ENCODE measurements at places on chromosomes 12 and 14.

- no peak for DNase-seq
These were observed 104.6 kb downstream of the DIP2B start for GRCh38 chr12:50609292-50609874.

DNA sequence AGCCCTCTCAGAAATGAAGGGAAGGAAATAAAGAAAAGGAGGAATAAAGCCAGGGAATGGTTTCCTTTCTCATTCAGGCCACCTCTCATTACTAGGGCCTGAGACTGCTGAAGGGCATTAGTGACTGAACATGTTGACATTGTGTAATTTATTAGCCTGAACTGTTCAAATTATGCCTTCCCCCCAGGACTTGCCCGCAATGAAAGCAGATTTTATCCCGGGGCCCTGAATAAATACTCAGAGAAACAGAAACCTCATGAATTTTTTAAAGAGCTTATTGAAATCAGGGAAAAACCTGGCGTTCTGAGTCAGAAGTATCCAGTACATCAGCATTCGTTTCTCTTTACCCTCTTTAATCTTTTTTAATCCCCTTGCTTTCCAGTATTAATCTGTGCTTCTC is 35.9 kb upstream of the WSCD2 start:
- DNase-seq: no peak

DNA sequence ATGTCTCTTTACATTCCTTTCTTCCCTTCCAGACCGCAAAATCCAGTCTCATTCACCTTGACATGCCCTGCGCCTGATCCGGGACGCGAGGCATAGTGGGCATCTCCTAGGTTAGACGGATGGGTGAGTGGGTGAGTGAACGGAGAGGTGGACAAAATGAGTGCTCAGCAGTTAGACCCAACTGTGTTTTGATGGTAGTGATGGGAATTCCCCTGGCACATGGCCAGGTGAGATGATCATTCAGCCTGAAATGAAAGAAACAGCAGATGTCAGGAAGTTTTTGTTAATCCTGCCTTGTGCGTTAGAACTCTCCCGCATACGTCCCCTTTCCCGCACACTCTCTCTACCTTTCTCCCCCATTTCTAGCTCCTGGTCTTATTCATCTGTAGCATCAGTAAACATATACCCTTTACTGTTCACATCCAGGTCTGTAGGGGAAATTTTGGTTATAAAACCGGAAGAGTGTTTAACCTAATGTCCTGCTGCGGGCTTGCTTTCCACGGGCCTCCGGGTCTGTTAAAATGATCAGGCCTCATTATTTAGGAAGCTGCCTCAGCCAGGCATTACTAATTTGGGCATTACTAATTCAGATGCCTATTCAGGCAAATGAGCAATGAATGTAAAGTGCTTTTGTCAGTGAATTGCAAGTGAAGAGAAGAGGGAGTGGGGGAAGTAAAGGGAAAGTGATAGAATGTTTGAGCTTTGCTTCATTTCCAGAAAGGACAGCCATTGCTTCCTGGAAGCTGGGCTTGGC is 172.8 kb downstream of the ETV6 start:
- peak; percentile 15 for DNase-seq

GRCh38 chr12:14278294-14278953 is 87.1 kb upstream of the ATF7IP start:
- no peak for DNase-seq

GRCh38 chr12:56980268-56980667 is 22.9 kb upstream of the RDH16 start:
- no peak for DNase-seq

DNA sequence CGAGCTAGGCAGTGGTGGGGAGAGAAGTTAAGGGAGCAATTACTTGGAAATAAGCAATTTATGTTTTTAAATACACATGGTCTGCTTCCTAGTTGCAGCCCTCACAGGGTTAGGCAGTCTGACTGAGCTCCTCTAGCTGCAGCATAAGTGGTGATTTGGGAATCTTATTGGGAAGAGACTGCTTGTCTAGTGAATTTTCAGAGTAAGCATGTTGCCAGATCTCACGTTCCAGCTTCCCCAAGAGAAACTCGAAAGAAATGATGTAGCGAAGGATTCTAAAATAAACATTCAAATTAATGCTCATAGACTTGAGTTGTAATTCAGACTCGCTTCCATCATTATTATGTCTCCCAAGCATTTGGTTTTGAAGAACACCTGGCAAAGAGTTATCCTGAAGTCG is 440.2 kb downstream of the ATP23 start:
- DNase-seq: no peak

- peak; percentile 12 for DNase-seq
These were observed 20.1 kb upstream of the AKAP5 start for GRCh38 chr14:64444984-64445845.

DNA sequence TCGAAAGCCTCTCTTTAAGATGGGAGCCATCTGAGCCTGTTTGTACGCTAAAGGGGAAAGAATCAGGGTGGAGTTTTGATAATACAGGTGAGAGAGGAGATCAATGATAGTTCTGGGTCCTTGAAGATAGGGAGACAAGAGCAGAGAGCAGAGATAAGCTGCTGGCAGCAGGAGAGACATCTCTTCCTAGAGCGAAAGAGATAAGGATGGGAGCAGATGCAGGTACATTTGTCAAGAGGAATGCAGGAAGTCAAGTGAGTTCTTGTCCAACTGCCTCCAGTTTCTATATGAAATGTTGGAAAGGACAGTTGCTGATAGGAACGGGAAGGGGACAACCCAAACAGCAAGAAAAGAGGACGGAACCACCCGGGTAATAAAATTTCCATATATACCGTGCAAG is 24.7 kb upstream of the HIF1A start:
- no peak for DNase-seq

- DNase-seq: no peak
These were observed 211.1 kb downstream of the ALG10B start for GRCh38 chr12:38527631-38528030.

DNA sequence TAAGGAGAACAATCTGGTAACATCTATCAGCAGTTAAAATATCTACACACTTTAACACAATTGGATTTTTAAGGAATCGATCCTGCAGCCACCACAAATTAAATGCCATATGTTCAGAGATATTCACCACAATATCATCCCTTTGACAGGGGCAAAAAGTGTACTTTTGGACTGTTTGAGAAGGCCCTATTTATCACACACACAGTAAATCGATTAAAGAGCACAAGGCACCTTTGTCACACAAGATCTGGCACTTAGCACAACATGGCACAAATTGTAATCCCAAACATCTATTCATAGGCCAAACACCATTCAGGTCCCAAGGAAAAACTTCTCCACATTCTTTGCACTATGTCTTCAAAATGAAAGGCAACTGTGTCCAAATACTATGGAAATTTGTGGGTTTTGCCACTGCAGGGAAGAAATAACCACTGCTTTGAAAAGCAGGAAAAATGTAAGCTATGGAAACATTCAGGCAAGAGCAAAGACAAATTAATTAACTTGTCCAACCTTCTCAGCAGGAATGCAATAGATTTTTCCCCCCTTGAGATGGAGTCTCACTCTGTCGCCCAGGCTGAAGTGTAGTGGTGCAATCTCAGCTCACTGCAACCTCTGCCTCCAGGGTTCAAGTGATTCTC is 282.5 kb upstream of the TMPO start:
- DNase-seq: no peak

- no peak for DNase-seq
These were observed 33.3 kb downstream of the GALNT9 start for GRCh38 chr12:132296063-132296462.

GRCh38 chr14:62077676-62078261 is 315.5 kb downstream of the SNAPC1 start:
- DNase-seq: no peak

- DNase-seq: no peak
These were observed 10.6 kb downstream of the SVOP start for GRCh38 chr12:109010259-109010658.

- DNase-seq: no peak
These were observed 33.8 kb downstream of the CACNA2D4 start for GRCh38 chr12:1884651-1885050.

- DNase-seq: no peak
These were observed 33.6 kb downstream of the CMKLR1 start for GRCh38 chr12:108305520-108305919.

All from stimulated activated CD8-positive, alpha-beta memory T cell treated with anti-CD3 and anti-CD28 coated beads, Interleukin-2, amount 100 ng/mL, for 1 hour (primary cell).